ENCODE measurements at places on chromosomes 3 and 15.

GRCh38 chr3:99896482-99896881 lies 78.8 kb downstream of the CMSS1 start:
- DNase-seq, result no peak

DNA sequence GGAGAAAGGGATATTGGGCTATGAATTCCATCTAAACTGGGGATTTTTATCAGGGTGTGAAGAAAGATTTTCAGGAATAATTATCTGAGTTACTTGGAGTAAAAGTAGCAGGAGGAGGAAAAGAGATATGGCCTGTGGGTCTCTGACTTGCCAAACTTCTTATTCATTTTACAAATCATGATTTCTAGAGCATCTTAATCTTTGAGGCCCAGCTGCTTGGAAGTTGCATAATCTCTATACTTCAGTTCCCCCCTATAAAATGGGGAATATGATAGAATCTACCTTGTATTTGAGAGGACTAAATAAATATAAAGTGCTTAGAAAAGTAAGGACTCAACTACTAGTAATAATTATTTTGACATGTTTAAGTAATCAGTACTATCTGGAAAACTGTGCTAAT lies 11.0 kb upstream of the GABPB1 start:
- DNase-seq, result no peak

DNA sequence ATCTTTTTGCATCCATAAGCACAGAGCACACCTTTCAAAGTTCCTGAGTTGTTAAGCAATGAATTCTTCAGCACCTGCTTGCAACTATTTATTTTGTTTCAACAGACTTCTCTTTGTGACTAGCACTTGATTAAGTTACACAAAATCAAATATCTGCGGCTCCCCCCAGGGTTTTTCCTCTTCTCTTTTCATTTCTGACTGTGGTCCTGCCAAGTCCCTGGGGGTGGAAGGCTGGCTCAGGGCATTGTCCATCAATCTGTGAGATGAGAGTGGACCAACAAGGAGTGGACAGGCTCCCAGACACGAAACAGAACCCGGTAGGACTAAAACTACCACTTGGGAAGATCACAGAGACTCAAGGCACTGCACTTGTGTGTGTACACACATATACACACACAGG lies 96.8 kb downstream of the GABRB3 start:
- DNase-seq, result no peak

- no peak for DNase-seq
Measured at GRCh38 chr15:20356444-20356910, 185.1 kb downstream of the GOLGA6L6 start.

GRCh38 chr3:4564270-4564669 lies 71.1 kb downstream of the ITPR1 start:
- DNase-seq, result no peak

- no peak for DNase-seq
Measured at GRCh38 chr15:86813892-86814291, 734.2 kb downstream of the AGBL1 start.

GRCh38 chr3:70833239-70833960 lies 521.0 kb upstream of the MDFIC2 start:
- DNase-seq, result no peak

All from hippocampal formation (tissue), 2 donors.